ENCODE measurements at places on chromosomes 11 and 22.

DNA sequence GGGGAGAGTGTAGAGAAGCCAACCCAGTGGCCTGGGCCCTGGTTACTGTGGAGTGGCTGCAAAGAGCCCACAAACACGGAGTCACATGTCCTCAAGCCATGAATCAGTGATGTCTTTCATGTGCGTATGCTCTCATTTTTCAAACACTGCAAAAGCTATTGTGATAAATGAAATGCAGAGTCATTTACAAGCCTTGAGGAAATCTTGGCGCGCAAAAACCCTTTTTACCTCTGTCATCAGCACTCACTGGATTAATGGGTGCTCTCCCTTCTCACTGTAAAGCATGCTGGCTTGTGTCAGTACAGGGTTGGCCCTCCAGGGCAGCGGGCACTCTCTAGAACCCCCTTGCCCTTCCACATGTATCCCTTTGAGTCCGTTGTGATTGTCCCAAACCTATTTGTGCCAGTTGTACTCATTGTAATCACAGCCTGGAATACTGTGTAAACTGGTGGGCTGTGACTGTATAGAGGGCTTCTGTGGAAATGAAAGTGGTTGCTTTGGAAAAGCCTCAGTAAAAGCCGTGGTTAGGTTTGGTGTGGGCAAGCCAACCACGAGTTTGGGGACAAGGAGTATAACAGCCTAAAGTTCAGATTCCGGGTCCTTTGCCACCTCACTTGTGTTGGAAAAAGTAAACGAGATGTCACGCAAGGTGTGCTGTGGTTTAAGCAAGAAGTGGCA lies 10.4 kb downstream of the GNAZ start:
- DNase-seq, result no peak

- no peak for DNase-seq
These were observed 22.8 kb downstream of the DHCR7 start for GRCh38 chr11:71425409-71425808.

DNA sequence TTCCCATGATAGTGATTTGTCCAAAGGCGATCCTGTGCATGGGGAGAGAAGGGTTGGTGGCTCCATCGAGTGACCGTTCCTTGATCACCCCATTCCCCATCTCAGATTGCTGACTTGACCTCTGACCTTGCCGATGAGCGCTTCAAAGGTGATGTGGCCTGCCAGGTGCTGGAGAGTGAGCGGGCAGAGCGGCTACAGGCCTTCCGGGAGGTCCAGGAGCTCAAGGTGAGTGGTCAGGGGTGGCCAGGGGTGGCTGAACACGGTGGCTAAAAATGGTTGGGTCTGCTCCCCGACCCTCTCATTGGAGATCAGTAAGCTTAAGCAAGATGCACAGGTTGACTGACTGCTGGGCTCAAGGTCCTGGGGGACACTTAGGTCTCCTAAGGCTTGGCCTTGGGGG lies 148.7 kb downstream of the MYO18B start:
- DNase-seq, result no peak

GRCh38 chr11:45100339-45100738 lies 46.1 kb upstream of the PRDM11 start:
- DNase-seq, result no peak

- no peak for DNase-seq
These were observed 422 bp downstream of the GLB1L2 start for GRCh38 chr11:134332189-134332631.

DNA sequence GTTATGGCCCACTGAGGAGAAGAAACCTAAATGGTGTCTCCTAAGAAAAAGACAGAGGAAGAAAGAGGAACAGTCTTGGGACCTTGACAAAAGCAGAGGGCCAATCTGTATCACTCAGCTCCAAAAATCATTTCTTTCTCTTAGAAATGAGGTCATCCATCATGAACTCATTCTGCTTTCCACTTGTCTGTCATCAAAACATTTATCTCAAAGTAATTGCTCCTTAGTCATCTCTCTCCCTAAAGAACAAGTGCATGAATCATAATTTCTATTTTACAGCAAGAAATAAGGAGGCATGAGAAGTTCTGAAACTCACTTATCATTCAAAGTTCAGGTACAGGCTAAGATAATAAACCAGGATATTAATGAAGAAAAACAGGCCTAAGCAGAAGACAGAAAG lies 375.6 kb downstream of the KCNA4 start:
- DNase-seq, result no peak

GRCh38 chr11:45676522-45677095 lies 11.2 kb upstream of the CHST1 start:
- no peak for DNase-seq

DNA sequence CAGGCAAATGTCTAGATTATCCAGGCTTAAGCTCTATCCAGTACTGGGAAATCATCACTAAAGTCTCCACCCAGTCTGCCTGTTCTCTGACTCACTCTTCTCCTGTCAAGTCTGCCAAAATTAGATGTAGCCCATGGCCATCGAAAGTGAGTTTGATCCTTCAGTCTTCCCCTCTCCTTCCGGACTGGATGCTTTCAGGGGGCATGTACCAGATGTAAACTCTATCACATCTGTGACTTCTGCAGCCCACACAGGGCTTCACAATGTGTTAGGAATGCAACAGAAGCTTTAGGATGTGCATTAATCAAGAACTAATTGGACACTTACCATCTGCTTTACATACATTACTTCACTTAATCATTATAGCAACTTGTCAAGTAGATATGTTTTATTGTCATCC lies 12.3 kb downstream of the ME3 start:
- DNase-seq, result no peak

- DNase-seq, result no peak
These were observed 3.4 kb downstream of the FADS3 start for GRCh38 chr11:61887839-61888494.

GRCh38 chr11:117212697-117213355 lies 13.7 kb downstream of the TAGLN start:
- DNase-seq, result no peak

DNA sequence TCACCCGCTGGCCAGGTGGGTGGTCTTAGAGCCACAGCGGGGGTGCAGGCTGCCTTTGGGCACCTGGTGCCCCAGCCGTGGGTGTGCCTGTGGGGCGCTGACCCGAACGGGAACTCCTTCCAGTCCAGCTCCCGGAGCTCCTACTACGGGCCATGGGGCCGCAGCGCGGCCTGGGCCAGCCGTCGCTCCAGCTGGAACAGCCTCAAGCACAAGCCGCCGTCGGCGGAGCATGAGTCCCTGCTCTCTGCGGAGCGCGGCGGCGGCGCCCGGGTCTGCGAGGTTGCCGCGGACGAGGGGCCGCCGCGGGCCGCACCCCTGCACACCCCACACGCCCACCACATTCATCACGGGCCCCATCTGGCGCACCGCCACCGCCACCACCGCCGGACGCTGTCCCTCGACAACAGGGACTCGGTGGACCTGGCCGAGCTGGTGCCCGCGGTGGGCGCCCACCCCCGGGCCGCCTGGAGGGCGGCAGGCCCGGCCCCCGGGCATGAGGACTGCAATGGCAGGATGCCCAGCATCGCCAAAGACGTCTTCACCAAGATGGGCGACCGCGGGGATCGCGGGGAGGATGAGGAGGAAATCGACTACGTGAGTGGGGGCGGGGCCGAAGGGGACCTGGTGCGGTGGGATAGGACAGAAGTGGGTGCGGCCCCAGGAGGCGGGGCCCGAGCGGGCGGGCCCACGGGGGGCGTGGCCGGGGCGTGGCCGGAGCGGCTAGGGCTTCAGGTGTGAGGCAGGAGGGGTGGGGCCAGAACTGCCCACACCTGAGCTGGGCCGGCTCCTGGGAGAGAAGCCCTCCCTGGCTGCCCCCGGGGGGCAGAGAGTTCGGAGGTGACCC lies 91.5 kb downstream of the CACNA1I start:
- no peak for DNase-seq

DNA sequence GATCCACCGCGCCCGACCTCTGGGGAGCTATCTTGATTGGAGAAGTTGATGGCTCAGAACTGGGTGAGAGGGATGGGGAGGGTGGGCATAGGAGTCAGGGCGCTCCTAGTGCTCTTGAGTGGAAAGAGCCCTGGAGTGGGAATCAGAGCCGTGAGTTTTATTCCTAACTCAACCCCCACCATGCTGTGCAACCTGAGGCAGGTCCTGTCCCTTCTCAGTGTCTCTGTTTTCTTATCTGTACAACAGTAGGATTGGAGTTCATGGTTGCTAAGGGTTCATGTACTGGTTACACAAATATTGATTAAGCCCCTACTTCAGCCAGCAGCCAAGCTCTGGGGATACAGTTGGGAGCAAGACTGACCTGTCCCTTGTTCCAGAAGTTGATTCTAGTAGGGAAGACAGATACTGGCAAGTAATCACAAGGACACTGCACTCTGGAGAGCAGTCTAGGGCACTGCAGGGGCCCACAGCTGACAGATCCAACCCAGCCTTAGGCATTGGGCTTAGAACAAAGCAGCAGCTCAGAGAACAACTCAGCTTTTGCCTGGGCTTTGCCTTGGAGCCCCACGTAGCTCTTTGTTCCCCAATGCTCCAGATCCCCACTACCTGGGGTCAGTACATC lies 12.4 kb upstream of the DAGLA start:
- no peak for DNase-seq

GRCh38 chr11:71185411-71185810 lies 67.0 kb downstream of the SHANK2 start:
- DNase-seq, result no peak

DNA sequence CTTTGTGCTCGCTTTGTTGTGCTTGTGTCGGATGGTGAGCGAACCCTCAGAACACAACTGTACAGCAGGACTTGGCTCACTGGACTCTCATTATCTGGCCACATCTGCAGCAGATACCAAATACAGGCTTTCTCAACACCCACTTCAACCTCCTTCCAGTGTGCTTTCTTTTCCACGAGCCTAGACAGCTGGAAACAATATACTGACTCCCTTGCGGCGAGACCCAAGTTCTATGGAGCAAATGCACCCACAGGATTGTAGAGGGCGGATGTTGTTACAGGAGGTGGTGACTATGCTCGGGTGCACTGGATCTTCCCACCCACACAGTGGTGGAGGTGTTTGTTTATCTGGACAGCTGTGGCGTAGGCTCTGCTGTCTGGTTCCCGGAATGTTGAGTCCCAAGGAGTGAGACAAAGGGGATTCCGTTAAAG lies 204.3 kb downstream of the TENM4 start:
- DNase-seq, result no peak

DNA sequence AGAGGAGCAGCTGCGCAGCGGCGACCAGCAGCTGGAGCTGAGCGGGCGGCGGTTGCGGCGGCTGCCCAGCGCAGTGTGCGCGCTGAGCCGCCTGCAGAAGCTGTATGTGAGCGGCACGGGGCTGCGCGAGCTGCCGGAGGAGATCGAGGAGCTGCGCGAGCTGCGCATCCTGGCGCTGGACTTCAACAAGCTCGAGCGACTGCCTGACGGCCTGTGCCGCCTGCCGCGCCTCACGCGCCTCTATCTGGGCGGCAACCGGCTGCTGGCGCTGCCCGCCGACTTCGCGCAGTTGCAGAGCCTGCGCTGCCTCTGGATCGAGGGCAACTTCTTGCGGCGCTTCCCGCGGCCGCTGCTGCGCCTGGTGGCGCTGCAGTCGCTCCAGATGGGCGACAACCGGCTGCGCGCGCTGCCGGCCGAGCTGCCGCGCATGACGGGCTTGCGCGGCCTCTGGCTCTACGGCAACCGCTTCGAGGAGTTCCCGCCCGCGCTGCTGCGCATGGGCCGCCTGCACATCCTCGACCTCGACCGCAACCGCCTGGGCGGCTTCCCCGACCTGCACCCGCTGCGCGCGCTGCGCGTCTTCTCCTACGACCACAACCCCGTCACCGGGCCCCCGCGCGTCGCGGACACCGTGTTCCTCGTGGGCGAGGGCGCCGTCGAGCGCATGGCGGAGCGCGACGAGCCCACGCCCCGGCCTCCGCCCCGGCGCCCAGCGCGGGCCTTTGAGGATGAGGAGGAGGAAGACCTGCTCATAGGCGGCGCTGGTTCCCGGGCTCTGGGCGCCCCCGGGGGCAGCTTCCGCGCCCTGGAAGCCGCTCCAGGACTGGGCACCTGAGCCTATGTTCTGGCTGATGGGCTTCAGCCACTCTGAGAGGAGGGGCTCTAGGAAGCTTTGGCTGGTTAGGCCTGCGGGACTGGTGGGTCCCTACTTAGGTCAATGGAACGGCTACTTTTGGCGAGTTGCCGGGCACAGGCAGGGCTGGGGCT lies 787 bp downstream of the LRRC10B start:
- DNase-seq, result no peak

DNA sequence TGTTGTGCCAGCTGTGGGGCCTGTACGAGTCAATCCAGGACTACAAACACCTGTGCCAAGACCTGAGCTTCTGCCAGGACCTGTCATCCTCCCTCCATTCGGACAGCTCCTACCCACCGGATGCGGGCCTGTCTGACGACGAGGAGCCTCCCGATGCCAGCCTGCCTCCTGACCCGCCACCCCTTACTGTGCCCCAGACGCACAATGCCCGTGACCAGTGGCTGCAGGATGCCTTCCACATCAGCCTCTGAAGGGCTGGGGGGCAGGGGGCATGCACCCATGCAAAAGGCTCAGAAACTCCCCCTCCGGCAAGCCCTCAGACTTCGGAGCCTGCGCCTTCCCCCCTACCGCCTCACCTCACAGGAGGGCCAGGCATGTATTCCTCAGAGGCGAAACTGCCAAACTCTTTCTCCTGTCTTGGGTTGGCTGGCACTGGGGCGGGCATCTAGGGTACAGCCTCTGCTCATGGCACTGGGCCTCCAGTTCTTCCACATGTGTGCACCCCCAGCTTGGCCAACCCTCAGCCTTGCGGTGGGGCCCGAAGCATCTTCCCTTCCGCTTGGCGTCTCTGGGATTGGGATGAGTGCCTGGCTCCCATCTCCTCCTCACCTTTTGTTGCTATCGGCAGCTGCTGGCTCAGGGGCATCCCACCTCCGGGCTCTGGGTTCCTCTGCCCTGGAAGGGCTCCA lies 1.2 kb downstream of the FAM89B start:
- no peak for DNase-seq

DNA sequence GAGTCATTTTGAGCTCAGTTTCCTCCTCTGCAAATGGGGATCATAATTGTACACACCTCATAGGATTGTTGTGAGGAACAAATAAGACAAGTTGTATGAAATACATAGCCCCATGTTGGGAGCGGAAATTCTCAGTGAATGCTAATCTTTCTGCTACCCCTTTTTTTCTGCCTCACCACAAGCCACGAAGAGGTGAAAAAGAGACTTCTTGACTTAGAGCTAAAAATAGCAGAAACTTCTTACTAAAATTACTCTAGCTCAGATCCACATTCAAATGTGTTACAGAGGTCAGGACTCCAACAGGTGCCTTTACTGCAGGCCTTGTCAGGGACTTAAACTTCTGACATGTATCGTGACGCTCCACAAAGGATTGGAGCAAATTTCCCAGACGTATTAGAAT lies 128.5 kb downstream of the MIAT start:
- no peak for DNase-seq

- DNase-seq, result no peak
These were observed 71.4 kb downstream of the CHST1 start for GRCh38 chr11:45593992-45594391.

GRCh38 chr22:25509374-25509791 lies 55.1 kb upstream of the GRK3 start:
- no peak for DNase-seq

- no peak for DNase-seq
These were observed 43.3 kb upstream of the WEE1 start for GRCh38 chr11:9530020-9530621.
